ENCODE measurements at places on chromosomes 3 and 15.

DNA sequence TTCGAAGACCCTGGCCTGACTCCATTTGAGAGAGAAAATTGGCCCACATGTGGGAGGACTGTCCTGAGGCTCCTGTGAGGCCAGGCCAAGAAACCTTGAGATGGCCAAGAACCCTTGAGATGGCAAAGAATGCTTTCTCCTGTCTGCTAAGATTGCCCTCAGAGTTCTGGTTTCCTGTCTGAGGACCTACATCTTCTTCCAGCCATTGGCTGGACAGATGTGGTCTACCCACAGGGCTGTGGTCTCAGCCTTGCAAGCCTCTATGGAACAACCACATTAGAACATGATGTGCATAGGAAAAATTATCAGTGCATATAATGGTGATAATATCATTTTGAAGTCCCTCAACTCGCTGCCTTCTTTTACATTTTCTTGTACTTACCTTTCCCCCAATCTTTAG, 10.8 kb upstream of the RASA2 start:
- peak; percentile 86 for DNase-seq

- no peak for DNase-seq
Measured at GRCh38 chr3:144317961-144318360, 346.3 kb downstream of the DIPK2A start.

DNA sequence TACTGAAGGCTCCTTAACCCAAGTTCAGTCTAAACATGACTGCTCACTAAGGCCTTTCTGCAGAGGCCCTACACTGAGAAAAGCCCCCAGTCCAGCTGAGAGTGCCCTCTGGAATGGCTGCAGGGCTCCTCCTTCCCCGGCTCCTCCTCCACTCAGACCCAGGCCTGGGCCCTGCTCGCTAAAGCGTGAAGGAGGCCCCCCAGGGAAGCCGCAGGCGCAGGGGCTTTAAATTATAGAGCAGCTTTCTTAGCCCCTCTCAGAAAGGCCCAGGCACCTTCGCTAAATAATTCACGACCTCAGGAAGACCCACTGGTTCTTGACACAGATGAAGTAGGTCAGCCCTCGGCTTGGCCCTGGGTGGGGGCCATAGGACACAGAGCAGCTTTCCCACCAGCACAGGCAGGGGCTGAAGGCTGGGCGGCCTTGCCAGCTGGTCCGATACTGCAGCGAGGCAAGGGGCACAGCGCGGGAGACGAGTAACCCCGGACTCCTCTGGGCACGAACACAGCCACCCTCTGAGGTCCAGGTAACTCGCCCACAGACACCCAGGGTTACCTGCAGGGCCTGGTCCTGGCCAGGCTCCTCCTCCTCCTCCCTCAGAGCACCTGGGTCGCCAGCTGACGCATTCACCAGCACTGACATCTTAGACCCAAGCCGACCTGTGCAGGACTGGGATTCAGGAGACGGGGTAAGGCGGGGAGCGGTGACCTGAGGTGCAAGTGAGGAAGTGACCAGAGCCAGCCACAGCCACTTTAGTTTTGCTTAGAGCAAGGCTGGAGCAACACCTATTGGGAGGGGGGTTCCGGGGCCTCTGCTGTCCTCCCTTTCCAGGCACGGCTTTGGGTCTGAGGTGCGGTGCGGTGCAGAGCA, 36.9 kb downstream of the RBPMS2 start:
- no peak for DNase-seq

- no peak for DNase-seq
Measured at GRCh38 chr15:73841756-73842725, 31.3 kb upstream of the TBC1D21 start.

DNA sequence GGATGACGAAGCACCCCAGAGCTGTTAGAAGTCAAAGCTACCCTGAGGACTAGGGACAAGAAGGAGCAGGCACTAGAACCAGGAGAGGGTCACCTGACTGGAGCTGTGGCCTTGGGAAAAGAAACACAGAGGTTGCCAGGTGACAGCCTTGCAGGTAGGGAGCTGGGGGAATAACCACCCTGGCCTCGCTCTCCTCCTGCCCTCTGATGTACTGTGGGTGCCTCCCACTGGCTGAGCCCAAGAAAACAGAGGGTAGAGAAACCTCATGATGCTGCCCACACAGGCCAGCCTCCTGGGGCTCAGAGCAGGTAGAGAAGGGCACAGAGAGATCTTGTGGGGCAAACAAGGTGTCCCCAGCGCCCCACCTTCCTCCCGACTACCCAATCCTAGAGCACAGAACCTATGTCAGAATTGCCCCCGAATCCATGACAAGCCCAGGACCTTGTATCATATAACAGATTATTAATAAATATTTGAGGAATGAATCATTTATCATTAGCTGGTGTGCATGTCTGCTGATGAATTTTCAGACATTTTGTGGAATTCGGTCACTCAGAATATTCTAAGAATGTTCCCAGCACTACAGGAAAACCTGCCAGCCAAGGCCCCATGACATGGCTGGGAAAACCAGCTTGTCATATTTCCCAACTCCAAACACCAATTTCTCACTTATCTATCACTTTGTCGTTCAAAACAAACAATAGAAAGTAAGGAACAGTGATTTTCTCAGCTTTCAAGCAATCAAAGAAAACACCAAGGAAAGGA, 59.8 kb upstream of the MEX3B start:
- no peak for DNase-seq

GRCh38 chr3:126969586-126969985, 13.3 kb upstream of the PLXNA1 start:
- no peak for DNase-seq

DNA sequence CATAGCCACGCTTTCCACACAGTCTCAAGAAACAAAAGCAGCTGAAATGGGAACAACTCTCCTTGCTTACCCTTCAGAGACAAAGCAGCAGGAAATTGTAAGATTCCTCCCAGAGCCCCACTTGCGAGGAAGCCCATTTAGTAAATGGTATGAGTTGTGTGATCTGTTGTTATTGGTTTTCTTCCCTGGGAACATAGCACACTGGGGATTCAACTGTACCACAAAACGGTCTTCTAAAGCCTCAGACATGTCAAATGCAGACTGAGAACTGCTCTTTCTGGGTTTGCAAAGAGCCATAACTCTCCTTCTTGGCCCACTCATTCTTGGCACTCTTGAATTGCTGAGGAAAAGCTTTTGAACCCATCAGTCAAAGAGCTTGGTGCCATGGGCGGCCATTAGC, 101.0 kb upstream of the COL8A1 start:
- no peak for DNase-seq

GRCh38 chr3:195777975-195778374, 33.8 kb downstream of the MUC4 start:
- no peak for DNase-seq

- DNase-seq: no peak
Measured at GRCh38 chr15:74845208-74845568, 2.2 kb upstream of the ULK3 start.

- peak; percentile 82 for DNase-seq
Measured at GRCh38 chr3:52779011-52779836, 1.8 kb downstream of the ITIH1 start.

DNA sequence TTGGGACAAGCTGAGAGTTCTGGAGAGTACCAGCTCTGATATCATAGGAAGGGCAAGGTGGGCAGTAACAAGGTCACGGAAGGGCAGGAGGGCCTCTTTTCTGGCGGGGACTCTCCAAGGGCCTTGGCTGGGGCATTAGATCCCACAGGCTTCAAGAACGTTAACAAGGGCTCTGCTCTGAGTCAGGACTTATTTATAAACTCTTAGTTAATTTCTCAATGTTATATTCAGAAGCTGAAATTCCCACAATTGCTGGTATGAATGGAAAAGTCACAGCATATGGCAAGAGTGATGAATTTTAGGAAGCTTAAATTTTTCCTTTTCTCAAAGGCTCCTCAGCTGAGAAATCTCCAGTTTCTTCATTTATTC, 320.2 kb upstream of the TBC1D5 start:
- no peak for DNase-seq

DNA sequence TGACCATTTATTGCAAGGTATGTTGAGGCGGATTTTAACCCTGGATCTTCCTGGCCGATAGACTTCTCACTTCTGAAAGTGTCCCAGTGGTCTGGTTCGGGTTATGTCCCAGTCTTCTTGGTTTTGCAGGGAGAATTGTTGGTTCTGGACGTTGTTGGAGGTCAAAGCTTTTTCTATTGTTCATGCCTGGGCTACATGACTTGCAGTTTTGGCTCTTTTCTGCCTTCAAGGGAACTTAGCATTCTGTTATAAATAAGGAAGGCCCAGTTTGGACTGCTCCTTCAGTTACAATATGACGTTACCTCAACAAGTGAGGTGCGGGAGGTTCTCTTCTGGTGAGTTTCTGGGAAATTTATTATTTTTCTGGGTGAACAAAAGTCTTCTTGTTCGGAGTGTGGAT, 614.3 kb downstream of the DIPK2A start:
- no peak for DNase-seq

DNA sequence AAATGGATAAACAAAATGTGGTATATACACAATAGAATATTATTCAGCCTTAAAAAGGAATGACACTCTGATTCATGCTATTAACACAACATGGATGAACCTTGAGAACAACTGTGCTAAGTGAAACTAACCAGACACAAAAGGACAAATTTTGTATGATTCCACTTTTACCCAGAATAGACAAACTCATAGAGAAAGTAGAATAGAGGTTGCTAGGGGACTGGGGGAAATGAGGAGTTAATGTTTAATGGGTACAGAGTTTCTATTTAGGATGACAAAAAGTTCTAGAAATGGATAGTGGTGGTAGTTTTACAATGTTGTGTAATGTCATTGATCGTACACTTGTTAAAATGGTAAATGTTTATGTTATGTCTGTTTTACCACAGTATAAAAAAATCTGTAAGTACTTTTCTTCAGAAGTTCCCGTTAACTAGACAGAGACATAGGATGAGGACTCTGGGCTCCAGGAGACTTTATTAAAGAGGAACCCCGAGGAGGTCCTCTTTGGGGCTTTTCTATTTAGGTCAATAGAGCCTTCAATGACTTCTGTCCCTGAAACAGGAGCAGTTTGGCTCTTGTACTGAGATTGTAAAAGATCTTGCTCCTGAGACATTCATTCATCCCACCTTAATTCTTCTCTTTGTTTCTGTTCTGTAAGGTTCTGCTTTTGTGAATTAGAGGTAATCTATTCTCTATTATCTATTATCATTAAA, 24.5 kb downstream of the ABHD6 start:
- DNase-seq: no peak

DNA sequence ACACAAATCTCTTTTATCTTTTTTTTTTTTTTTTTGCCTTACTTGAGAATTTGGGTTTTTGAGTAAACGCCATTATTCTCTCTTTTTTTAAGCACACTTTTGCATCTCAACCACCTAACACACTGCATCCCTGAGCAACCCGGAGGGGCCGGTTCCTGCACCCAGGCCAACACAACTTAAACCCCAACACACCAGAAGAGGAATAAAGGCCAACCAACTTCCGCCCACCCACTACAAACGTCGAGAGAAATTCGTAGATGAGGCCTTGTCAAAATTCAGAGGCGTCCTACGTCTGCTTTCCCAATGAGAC, 389 bp upstream of the CCNB2 start:
- no peak for DNase-seq

DNA sequence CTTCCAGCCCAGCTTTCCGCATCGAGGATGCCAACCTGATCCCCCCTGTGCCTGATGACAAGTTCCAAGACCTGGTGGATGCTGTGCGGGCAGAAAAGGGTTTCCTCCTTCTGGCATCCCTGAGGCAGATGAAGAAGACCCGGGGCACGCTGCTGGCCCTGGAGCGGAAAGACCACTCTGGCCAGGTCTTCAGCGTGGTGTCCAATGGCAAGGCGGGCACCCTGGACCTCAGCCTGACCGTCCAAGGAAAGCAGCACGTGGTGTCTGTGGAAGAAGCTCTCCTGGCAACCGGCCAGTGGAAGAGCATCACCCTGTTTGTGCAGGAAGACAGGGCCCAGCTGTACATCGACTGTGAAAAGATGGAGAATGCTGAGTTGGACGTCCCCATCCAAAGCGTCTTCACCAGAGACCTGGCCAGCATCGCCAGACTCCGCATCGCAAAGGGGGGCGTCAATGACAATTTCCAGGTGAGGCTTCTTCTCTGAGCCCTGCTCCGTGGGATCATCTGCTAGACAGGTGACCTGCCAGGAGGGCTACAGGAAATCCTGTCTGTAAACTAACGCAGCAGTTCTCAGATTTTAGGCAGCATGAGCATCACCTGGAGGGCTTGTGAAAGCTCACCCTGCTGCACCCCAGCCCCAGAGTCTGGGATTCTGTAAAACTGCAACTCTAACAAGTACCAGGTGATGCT, 1.6 kb downstream of the THBS1 start:
- no peak for DNase-seq

- no peak for DNase-seq
Measured at GRCh38 chr15:64701482-64702184, 73.8 kb downstream of the RBPMS2 start.

DNA sequence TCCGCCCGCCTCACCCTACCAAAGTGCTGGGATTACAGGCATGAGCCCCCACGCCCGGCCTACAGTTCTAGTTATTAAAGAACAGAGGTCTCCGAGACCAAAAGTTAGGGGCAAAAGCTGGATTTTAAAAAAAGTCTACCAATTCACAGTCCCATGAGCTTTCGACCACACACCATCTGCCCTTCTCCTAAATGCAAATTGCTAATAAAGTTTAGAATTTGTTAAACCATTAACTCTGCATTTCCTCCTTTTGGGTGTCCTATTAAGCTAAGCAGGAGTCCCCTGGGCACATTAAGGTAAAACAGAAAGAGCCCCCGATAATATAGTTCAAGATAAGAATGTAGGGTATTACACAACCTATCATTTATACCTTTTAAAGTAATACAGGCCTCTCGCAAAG, 322.7 kb downstream of the FOXP1 start:
- DNase-seq: no peak

DNA sequence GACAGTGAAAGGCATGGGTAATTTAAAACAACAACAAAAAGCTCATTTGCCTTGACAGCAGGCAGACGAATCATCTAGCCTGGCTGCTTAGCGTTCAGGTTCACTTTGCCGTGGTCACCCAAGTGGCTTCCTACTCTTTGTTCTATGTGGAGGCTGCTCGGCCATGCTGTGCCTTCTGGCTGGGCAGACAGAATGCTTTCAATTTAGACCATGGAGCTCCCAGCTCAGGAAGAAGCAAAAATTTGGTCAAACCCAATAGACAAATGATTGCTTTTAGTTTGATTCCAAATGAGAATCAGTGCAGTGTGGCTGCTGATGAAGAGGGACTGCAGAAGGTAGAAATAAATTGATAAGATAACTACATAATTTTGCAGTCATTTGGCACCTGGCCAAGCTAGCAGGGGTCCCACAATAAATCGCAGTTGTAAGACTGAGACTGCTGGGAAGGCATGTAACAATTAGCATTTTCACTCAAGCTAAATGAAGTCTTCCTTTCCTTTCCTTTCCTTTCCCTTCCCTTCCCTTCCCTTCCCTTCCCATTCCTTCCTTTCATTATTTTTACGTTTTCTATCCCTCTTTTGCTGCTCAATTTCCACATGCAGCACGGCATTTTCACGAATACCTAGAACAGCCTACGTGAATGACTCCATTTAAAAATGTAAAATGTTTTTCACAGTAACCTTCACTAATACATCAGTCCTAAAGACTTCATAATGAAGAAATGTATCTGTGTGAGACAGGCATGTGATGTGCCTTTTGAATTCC, 360.4 kb upstream of the TGFBR2 start:
- DNase-seq: no peak

GRCh38 chr3:161540594-161540993, 44.0 kb downstream of the OTOL1 start:
- peak; percentile 74 for DNase-seq

Data from MV-4-11 (cell line).